ENCODE measurements at places on chromosomes 1 and 21. TPM values are rescaled to one million over a fixed set of nuclear protein-coding genes. Genes with fewer than 3 reads are reported as not detected.

Gene LDLRAD1
- total RNA-seq = not detected

Gene AMY1C
- not detected for total RNA-seq

Gene RAB3B
- 0.02 TPM for total RNA-seq

Gene CRYBG2
- total RNA-seq = 3.3 TPM

Gene CD84
- 51.8 TPM for total RNA-seq

Gene NTMT2
- not detected for total RNA-seq

Gene GLIS1
- not detected for total RNA-seq

Gene KRTAP19-3
- total RNA-seq = not detected

Gene PRDM15
- 22.0 TPM for total RNA-seq

Gene TXLNA
- total RNA-seq = 45.4 TPM

DNA sequence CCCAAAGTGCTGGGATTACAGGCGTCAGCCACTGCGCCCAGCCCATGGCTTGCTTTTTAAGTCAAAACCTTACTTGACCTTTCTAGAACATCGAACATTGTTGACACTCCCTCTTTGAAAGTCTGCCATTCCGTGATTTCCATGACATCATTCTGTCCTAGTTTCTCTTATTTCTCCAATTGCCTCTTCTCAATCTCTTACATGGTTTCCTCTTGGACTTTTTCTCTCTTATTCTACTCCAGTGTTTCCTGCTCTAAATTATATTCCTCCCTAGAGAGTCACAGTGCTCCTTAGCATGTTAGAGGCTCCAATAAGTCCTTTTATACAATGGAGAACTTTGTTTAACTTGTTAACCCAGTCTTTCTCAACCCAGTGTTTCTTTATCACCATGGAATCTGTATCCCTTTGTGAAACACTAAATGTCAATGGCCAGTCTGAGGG lies 25.5 kb downstream of the JAM2 start:
- no peaks in the 10 kb centered on the region for H3K4me1 ChIP-seq
- no peaks in the 10 kb centered on the region for H3K27me3 ChIP-seq
- H3K27ac ChIP-seq = no peak overlapping the region
- no peak for DNase-seq

DNA sequence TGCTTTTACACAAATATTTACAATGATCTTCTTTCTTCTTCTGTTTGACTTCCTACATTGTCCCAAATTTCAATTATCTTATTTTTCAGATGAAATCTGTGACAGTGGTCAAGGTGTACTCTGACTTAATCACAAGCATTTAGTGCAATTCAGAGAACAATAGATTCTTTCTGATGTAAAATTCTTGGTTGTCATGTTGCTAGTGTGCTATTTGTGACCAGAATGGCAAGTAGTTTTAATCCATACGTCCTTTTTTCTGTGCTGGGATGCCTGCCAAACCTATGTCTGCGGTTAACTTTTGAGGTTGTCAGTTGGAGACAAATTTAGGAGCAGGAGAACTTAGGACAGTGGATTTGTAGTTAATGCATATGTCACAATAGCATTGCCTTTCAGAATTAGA lies 31.0 kb downstream of the NCAM2 start:
- no peak overlapping the region for H3K4me3 ChIP-seq
- no peaks in the 10 kb centered on the region for H3K27me3 ChIP-seq
- no peaks in the 10 kb centered on the region for H3K36me3 ChIP-seq
- no peaks in the 10 kb centered on the region for H3K4me1 ChIP-seq
- H3K27ac ChIP-seq = no peak overlapping the region
- DNase-seq = no peak

DNA sequence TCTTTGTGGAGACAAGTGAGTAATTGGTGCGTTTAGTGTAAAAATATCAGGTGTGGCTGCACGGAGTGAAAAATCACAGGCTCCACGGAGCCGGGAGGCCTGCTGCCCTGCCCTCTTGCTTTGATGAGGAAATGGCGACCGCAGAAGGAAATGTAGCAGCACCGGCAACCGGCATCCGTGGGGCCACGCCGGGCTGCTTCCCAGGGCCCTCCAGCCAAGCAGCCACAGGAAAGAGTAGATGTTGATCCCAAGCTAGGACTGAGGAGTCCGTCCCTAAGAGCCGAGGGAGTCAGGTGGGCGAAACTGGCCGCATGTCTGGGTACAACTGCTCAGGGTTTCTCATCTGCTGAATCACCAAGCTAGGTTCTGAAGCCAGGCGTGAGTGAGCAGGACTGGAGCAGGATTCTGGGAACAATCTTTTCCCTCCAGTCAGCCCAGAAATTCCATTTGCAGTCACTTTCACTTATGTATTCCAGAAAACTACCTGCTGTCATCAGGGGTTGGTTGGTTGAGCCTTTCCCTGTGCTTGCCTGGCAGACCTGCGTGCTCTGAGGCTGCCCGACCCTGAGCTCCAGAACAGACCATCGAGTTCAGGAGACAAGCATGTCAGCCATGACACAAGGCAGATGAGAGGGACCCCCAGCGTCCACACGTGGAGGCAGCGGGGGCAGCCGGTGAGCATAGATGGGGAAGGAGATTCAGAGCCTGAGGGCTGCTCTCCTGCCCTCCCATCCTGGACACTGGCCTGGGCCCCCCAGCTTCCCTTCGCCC lies 5.8 kb upstream of the ITGB2 start:
- no peaks in the 10 kb centered on the region for H3K36me3 ChIP-seq
- no peak for DNase-seq
- H3K4me3 ChIP-seq = peak overlapping the region; percentile 95
- H3K4me1 ChIP-seq = peaks cover 90% of the 10 kb centered on the region
- H3K27me3 ChIP-seq = no peaks in the 10 kb centered on the region

DNA sequence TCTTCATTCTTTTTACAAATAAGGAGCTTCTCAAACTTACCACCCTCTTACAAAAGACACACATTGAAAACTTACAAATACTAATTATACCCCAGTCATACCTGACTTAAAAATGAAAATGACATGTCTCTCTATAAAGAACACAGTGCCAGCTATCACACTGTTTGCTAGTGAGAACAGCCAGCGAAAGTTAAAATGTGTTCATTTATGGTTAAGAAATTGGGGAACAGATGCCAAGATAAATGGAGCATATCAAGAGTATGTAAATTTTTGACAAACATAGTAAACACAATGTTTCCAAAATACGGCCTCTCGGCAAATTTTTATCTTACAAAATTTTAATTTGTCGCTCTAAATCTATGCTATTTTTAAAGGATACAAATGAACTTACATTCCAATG lies 1422.9 kb downstream of the KCNT2 start:
- no peaks in the 10 kb centered on the region for H3K36me3 ChIP-seq
- H3K4me3 ChIP-seq = no peak overlapping the region
- H3K27me3 ChIP-seq = no peaks in the 10 kb centered on the region
- DNase-seq = no peak
- no peaks in the 10 kb centered on the region for H3K4me1 ChIP-seq
- no peak overlapping the region for H3K27ac ChIP-seq

DNA sequence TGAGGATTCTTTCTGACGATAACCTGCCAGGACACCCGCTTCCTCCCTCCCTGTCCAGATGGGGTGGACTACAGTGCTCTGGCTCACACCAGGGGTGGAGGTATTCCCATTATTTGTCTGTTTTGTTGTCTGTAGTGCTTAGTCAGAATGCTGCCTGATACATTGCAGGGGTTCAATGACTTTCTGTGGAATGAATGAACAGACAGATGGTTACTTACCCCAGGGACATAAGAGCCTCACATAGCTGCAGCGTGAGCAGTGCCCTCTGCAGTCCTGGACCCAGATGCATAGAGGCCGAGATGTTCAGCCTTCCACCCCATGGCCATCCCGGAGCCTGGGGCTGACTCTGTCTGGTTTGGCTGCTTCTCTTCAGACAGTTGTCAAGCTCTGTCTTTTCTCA lies 13.0 kb upstream of the F3 start:
- no peaks in the 10 kb centered on the region for H3K4me1 ChIP-seq
- peaks cover 3% of the 10 kb centered on the region for H3K27me3 ChIP-seq
- no peak overlapping the region for H3K27ac ChIP-seq
- no peak overlapping the region for H3K4me3 ChIP-seq
- H3K36me3 ChIP-seq = no peaks in the 10 kb centered on the region

DNA sequence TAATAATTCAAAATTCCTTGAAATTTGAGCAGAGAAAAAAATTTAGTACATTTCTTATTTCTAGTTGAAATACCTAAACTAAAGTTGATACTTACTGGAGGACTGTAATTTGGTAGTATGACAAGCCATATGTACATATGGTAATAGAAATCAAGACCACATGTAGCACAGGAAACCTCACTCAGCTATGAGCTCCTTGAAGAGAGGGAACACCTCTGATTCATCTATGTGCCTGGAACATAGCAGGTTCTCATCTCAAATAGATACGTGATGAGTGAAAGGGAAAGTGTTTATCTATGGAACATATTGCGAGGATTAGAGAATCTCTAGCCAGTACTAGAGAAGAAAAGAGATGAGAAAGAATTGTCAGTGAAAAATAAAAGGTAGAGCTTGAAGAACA lies 47.9 kb upstream of the GNG4 start:
- H3K36me3 ChIP-seq = peaks cover 47% of the 10 kb centered on the region
- no peaks in the 10 kb centered on the region for H3K27me3 ChIP-seq
- H3K27ac ChIP-seq = no peak overlapping the region
- no peak for DNase-seq

DNA sequence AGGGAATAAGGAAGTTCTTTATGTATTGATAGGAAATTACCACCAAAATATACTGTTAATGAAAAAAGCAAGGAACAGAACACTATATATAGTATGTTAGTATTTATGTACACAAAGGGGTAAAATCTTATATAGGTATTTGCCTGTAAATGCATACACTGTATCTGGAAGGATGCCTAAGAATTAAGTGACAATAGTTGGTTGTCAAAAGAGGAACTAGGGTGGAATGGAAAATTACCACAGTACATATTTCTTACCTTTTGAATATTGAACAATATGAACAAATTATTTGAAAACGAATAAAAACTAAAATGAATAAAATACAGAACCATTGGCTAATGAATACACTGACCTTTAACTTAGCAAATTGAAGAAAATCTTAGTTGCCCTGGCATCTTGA lies 13.6 kb downstream of the ARPC5 start:
- H3K4me3 ChIP-seq = no peak overlapping the region
- no peak for DNase-seq
- no peaks in the 10 kb centered on the region for H3K27me3 ChIP-seq
- peaks cover 33% of the 10 kb centered on the region for H3K36me3 ChIP-seq
- H3K4me1 ChIP-seq = peaks cover under 1% of the 10 kb centered on the region

- H3K27ac ChIP-seq = no peak overlapping the region
- no peaks in the 10 kb centered on the region for H3K4me1 ChIP-seq
- H3K27me3 ChIP-seq = no peaks in the 10 kb centered on the region
- no peak for DNase-seq
Measured at GRCh38 chr1:77832901-77833300, 53.5 kb downstream of the MIGA1 start.

DNA sequence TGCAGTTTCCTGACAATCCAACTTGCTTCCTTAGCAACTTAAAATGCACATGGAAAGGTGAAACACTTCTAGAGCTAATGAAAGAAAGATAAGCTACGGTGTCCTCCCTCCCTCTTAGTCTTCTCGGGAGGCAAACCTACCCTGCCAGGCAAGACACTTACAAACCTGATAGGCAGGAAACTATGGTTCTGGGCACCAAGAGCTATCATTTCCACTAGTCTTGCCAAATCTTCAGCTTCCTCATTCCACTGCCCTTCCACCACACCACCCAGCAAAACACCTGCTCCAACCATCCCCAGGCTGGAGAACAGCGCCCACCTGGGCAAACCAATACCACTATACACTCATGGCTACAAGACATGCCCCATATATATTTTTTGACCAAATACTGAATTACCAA lies 15.2 kb downstream of the NDC1 start:
- no peaks in the 10 kb centered on the region for H3K4me1 ChIP-seq
- no peaks in the 10 kb centered on the region for H3K27me3 ChIP-seq
- no peak overlapping the region for H3K27ac ChIP-seq

- H3K36me3 ChIP-seq = no peaks in the 10 kb centered on the region
- peaks cover 20% of the 10 kb centered on the region for H3K27me3 ChIP-seq
- H3K4me3 ChIP-seq = no peak overlapping the region
- H3K27ac ChIP-seq = no peak overlapping the region
- DNase-seq = no peak
Measured at GRCh38 chr1:6991266-6991665, 206.0 kb downstream of the CAMTA1 start.

- H3K4me1 ChIP-seq = no peaks in the 10 kb centered on the region
- no peak overlapping the region for H3K4me3 ChIP-seq
- no peaks in the 10 kb centered on the region for H3K27me3 ChIP-seq
- H3K36me3 ChIP-seq = no peaks in the 10 kb centered on the region
- DNase-seq = no peak
Measured at GRCh38 chr1:56074007-56074651, 505.2 kb downstream of the PLPP3 start.

DNA sequence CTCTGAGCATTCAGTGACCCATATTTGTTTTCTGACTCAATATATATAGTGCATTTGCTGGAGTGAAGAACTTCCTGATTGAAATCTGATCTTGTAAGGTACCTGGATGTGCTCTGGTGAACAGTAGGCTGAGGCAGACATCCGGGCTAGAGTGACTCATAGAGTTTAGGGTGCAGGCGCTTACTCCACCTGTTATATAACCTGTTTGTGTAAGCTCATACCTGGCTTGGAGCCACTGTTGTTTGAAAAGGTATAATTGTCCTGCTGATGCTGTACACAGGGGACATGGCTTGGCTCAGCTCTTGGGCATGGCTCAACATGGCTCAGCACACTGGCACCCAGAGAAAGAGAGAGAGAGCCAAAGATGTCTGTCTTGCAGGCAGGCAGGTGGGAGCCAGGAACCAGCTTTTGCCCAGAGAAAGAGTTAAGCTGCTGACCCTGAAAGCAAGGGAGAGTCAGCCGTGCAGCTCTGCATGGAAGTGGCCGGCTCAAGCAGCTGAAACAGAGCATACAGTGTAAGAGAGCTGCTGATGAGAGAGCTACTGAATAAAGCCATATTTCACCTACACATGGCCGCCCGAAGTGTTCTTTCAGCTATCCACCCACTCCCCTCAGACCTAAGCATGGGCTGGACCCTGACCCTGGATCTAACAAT lies 43.2 kb downstream of the GJA5 start:
- H3K4me1 ChIP-seq = peaks cover 6% of the 10 kb centered on the region
- no peak for DNase-seq
- no peaks in the 10 kb centered on the region for H3K36me3 ChIP-seq
- H3K27me3 ChIP-seq = no peaks in the 10 kb centered on the region
- H3K27ac ChIP-seq = peak overlapping the region; percentile 56
- no peak overlapping the region for H3K4me3 ChIP-seq

- no peak overlapping the region for H3K27ac ChIP-seq
- no peak for DNase-seq
- H3K27me3 ChIP-seq = no peaks in the 10 kb centered on the region
- no peaks in the 10 kb centered on the region for H3K36me3 ChIP-seq
Measured at GRCh38 chr1:190847166-190847565, 369.5 kb upstream of the BRINP3 start.

- peak overlapping the region; percentile 97 for H3K27ac ChIP-seq
- H3K36me3 ChIP-seq = no peaks in the 10 kb centered on the region
- H3K4me3 ChIP-seq = no peak overlapping the region
- peak; percentile 65 for DNase-seq
- H3K27me3 ChIP-seq = no peaks in the 10 kb centered on the region
Measured at GRCh38 chr1:91555821-91556531, 55.3 kb downstream of the CDC7 start.

GRCh38 chr1:178846306-178846705 lies 24.6 kb downstream of the ANGPTL1 start:
- no peaks in the 10 kb centered on the region for H3K27me3 ChIP-seq
- H3K27ac ChIP-seq = no peak overlapping the region
- no peaks in the 10 kb centered on the region for H3K4me1 ChIP-seq
- H3K36me3 ChIP-seq = no peaks in the 10 kb centered on the region
- H3K4me3 ChIP-seq = no peak overlapping the region

All from T-cell (primary cell).